T-helper 9 cell (primary cell): ENCODE measurements at places on chromosomes 12 and 14.
A peak's percentile ranks its signal among the peaks of the same experiment; 100 is the strongest.

DNA sequence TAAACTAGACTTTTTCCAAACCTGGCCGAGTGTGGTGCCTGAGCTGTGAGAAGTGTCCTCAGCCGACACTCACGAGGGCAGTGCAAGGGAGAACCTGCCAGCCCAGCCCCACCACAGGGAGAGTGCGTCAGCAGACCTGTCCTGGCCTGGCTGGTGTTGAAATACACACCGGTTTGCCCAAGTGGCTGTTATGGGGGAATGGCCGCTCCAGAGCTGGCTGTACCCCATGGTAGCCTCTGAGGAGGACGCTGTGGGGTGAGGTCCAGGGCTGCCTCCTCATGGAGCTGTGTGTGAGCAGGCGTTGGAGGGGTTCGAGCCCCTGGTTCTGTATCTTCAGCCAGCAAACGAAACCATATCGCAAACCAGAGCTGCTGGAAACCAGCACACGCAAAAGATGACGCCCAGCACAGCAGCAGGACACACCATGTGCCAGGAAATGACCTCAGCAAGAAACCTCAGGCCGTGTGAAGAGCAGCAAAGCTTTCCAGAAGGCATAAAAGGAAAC, 9.4 kb downstream of the ANKRD9 start:
- DNase-seq, result no peak

- DNase-seq, result no peak
Observed at GRCh38 chr12:63913929-63914328, 69.4 kb downstream of the SRGAP1 start.

- peak; percentile 56 for DNase-seq
Observed at GRCh38 chr14:75578102-75578785, at the start of gene FLVCR2. FLVCR2 (plus strand) TSS chr14:75578620; CDS start chr14:75578973, 353 bp downstream.

DNA sequence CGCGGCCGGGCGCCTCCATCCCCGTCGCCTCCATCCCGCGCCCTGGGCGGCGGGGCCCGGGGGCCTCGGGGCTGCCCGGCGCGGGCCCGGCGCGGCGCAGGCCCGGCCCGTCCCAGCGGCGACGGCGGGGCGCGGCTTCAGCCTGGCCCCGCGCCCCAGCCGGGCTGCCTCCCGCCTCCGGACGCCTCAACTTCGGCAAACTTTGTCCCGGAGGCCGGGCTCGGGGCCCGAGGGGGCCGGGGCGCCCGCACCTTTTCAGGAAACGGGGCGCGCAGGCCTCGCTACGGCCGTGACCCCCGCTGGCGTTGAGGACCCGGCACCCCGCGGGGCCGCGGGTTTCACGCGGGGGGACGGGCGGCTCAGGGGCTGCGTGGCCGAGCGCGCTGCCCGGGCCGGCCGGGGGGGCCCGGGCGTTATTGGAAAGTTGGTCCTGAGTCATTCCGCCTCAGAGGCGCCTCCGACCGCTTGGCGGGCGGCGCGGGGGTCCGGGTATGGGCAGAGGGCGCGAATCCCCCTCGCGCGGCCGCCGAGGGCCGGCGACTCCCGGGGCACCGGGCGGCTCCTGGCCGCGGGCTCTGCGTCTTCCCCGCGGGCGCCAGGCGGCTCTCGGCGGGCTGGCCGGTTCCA, 575 bp downstream of the TRAF3 start:
- peak; percentile 11 for DNase-seq

DNA sequence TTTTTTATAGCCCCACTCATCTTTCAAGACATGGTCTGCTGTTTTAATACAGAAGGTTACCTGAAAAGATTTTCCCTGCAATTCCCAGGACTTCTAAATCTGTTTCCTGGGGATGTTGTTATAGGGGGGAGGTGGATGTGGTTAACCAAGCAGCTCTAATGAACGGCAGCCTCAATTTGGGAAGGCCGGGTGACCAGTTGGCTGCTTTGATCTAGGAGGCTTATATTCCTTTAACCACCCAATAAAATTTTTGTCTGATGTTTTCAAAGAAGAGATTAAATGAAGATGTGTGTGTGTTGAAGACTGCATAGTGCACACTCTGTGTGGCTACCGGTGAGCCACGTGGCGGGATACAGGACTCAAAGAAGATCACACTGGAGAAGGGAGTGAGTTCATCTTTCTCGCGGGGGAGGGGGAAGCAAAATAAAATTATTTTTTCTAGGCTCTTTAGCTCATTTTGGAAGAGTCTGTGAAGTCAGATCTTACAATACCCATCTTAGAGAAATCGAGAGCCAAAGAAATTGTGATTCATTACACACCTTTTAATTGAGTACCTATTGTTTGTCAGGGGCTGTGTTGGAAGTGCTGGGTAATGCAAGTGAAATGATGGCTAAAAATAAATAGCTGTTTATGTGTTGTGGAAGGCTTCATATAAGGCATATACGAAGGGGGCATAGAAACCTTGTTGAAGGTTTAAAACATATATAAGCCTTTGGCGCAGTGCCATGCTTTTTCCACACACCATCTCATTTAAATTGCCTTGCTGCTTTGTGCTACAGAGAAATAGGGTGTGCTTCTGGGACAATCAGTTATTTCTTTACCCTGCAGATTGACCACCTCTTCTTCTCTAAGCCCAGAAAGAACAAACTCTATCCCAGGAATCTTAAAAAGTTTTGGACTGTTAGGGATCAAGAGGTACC, 18.5 kb downstream of the ELK3 start:
- no peak for DNase-seq

DNA sequence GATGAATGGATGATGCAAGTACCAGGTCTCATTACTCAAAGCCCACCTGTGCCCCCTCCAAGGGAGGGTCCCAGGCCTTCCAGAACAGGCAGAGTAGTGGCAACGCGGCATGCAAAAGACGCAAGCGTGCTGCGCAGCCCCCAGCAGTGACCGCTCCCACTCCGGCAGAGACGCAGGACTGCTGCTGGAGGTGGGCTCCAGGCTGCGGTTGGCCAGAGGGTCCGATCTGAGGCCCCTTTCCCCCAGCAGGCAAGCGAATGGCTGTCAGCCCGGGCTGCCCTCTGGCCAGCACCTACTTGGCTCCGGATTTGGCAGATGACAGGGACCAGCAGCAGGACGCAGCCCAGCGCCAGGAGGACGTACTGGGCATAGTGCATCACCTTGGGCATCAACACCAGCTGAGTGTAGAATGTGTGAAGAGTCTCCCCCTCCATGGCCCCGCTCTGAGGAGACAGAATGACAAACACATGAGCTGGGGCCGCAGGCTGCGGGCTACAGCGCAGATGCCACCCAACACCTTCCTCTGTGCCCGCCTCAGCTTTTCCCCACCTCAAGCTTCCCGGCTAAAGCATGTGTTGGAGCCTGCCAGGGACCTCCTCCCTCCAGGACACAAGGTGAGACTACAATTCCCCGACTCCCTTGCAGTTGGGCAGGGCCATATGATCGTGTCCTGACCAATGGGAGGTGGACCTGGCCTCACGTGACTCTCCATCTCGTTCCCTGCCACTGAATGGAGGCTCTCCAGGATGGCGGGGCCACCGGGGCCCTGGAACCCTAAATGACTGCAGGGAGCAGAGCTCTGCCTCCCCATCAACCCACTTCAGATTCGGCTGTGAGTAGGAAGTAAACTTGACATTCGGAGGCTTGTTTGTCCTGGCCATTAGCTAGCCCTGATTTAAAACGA, 77.4 kb downstream of the SCARB1 start:
- DNase-seq, result no peak

DNA sequence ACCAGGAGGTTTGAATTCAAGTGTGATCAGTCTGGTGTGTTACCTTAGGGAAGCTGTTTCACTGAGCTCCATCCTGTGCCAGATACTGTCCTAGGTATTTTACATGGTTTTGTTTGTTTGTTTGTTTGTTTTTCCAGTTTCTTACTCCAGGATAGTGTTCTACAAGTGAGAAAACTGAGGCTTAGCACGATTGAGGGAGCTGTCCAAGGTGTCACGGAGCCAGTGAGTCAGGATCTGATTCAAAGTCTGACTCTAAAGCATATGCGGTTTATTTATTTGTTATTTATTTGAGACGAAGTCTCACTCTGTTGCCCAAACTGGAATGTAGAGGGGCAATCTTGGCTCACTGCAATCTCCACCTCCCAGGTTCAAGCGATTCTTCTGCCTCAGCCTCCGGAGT, 79.7 kb upstream of the GNG2 start:
- DNase-seq, result no peak

DNA sequence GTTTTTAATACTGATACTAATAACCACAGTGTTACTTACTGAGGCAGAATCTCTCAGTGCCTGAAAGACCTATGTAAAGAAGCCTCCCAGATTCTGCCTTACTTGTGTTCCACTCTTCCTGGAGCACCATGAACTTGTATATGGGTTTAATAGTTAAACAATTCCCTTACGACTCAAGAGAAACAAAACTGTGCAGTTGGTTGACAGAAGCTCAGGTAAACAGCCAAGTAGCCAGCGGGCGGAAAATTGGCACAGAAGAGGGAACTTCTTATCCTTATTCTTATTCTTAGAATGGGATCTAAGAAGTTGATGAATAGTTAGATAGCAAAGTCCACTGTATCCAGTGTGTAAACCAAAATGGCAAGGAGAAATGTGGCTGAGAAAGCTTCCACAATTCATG, 22.7 kb upstream of the MAGOHB start:
- DNase-seq, result no peak

- no peak for DNase-seq
Observed at GRCh38 chr12:88471331-88472045, 108.8 kb downstream of the KITLG start.

DNA sequence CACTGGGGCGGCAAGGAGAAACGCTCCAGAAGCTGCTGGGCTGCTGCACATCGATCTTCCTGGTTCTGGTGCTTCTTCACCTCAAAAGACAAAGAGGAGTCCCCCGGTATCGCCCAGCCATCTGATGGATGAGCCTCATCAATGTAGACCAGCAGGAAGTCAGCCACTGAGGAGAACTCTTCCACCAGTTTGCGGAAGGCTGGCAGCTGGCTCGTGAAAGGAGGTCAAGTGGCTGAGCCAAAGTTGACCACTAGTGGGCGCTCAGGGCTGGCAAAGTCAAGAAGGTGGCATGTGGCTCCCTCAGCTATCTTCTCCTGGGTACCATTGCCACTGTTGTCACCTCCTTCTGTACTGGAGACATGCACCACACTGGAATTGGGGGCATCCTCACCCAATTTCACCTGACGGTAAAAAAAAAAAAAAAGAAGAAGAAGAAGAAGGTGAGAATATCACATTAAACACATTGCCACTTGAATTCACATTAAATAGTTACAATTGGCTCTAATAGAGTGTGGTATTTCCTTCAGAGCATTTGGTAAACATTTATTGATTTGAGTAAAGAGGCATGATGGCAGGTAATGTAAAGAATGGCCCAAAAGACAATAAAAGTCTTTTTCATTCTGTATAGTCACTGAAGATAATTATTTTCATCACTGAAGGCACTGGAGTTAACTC, 8.3 kb downstream of the DIO2 start:
- no peak for DNase-seq

DNA sequence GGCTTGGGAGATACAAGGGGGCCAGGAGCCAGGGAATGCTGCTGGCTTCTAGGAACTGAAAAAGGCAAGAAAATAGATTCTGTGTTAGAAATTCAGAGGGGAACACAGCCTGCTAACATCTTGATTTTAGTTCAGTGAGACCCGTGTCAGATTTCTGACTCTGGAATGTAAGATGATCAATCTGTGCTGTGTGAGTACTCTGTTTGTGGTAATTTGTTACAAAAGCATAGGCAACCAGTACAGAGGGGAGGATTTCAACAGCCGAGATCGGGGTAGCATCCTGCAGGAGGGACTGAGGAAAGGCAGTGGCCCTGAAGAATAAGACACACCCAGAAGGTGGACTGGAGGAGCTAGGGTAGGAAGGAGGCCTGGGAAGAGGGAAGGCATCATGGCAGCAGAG, 410.0 kb upstream of the CCDC196 start:
- DNase-seq, result no peak

DNA sequence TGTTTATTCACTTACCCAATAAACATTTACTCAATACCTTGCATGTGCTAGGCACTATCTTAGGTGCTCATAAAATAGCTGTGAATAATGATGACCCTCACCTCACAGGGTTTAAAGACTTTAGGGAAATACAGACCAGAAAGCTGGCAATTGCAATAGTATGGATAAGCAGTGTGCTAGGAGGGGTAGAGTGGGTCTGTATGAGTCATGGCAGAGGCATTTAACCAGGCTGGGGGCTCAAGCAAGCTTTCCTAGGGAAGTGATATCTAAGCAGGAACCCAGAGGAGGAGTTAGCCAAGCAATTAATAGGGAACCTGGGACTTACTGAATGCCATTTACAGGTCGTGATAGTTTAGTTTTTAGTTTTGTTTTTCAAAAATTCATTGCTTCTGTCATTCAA, 123.9 kb upstream of the CCDC198 start:
- no peak for DNase-seq

DNA sequence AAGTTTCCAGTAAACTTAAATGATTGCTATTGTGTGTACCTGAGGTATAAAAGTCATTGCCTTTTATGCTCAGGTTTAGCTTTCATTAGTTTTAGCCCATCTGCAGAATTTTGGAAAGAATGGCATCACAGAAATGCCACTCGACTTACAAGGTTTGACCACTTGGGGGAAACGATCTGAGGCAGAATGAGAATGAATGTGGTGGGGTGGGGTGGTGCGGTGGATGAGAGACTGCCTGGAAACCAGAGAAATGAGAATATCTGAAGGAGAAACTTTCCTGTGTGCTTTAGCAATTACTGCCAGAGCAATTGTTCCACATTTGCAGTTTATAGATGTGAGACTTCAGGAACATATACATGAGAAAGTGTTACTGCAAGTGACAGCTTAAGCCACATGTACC, 225.4 kb upstream of the PDE3A start:
- DNase-seq, result no peak

- DNase-seq, result no peak
Observed at GRCh38 chr12:101044512-101045059, 165.5 kb downstream of the SLC5A8 start.

DNA sequence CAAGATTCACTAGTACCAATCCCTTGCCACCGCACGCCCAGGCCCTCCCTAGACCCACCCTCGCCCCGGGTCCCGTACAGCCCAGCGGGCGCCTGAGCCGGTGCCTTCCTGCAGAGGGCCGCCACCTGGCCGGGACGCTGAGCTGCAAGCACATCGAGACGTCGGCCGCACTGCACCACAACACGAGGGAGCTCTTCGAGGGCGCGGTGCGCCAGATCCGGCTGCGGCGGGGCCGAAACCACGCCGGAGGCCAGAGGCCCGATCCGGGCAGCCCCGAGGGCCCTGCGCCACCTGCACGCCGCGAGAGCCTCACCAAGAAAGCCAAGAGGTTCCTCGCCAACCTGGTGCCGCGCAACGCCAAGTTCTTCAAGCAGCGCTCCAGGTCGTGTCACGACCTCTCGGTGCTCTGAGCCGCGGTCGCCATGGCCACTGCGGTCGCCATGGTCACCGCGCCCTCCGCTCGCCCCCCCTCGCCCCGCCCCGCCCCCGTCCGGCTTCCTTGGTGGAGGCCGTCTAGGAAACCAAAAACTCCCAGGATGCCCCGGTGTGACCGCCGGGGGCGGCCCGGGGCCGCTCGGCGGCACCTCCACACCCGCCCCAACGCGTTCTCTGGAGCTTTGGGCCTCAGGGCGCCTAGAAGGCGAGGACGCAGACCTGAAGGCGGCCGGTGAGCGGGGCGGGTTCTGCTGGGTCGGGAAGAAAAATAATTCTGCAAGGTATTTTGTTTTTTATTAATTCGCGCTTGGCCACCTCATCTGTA, 3.7 kb downstream of the REM2 start:
- DNase-seq, result peak; percentile 68

GRCh38 chr14:65142429-65142828, 40.1 kb upstream of the MAX start:
- DNase-seq, result no peak

- DNase-seq, result no peak
Observed at GRCh38 chr12:87901457-87901856, 127.7 kb downstream of the C12orf50 start.
